ENCODE measurements at places on chromosomes 4 and X.

DNA sequence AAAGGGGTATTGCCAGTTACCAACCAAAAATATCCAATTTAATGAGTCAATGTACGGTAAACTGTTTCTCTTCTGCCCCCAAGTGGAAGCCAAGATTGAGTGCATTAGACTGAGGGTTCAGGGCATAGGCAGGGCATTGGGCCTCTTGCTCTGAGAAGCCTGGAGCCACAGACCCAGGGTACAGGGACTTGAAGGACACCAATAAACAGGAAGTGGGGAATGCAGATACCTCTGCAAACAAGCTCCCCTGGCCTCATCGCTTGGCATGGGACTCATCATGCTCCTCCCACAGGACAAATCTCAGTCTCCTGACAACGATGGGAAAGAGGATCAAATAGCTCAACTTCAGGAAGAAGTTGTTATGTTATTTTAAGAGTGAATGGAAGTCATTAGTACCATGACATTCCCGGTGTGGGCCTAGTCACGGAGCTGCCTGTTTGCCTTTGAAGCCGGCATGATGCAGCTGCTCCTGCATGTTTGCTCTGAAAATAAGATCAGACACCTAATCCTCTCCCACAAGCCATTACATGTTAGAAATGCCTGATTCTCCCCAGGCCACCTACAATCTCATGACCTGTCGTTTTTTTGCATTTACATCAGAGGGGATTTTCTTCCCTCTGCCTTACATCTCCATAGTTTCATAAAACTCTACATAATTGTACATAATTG is 224.2 kb downstream of the RCHY1 start:
- DNase-seq = no peak

- no peak for DNase-seq
Observed at GRCh38 chr4:180189666-180190065, 2053.5 kb upstream of the TENM3 start.

GRCh38 chr4:55444827-55445226 is 49.1 kb downstream of the TMEM165 start:
- no peak for DNase-seq

GRCh38 chr4:10192331-10192730 is 75.7 kb upstream of the WDR1 start:
- DNase-seq = no peak

- no peak for DNase-seq
Observed at GRCh38 chr4:155288999-155289398, 80.6 kb downstream of the NPY2R start.

GRCh38 chr4:159015841-159016240 is 87.0 kb upstream of the RAPGEF2 start:
- DNase-seq = no peak

DNA sequence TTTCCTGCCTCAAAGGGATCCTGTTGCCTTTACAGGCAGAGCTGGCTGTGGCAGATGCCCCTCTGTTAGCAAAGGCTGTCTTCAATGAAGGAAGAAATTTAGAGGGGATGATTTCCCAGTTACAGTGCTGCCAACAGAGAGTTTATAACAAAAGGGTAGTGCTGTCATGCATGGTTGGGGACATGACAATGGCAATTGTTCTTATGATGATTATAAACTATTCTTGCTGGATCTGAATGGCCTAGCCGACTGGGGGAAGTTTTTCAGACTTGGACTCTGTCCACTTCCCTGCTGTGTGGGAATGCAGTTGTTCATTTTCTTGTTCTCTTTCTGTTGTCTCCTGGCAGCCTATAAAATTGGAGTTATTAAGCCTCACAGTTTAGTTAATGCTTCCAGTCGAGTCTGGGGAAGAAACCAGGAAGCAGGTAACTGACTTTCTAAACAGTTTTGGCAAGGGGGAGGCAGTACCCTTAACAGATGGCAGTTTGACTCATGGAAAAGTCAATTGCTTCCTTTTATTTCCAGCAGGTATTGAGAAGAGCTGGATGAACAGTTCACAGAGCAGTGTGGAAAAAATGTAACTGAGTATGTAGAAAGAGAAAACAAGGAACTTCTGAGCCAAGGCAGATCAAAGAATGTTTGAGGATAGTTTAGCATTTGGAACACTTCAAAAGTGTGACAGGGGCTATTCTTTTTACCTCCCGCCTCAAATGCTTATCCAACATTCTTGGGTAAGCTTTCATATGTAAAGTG is 582.6 kb downstream of the RAPGEF2 start:
- DNase-seq = no peak

DNA sequence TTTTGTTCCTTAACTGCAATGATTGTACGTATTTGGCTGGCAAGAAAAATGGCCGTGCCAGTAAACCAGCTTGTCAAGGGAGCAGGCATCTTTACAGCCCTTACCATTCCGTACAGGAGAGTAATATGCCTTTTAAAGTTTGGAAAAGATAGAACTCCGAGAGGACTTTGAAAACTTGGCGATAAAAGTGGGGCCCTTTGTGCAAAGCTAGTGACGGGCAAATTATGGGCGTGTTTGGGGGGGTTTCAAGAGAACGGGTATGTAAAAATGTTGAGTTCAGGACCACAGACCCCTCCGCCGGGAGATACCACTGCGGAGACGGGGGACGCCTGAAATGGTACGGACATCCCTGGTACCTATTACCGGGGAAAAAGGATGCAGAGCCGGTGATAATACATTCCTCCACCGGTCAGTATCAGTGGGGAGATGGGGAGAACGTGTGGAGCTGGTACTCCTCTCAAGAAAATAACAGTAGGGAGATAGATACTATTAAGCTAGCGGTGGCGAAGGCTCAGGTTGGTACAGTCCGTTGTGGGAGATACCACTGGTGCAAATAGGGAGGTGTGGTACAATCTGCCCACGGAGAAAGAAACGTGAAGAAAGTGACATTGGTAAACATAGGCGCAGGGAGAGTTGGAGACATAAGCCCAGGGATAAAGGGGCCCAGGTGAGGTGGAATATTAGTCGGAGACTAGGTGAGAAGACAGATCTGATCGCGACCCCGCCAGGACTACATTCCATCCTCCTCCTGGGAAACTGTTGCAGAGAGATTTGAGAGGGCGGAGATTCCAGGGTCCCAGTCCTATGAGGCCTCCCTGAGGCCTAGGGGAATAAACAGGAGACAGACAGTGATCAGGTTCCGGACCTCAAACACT is 14.5 kb downstream of the SPACA5 start:
- DNase-seq = peak; percentile 61

DNA sequence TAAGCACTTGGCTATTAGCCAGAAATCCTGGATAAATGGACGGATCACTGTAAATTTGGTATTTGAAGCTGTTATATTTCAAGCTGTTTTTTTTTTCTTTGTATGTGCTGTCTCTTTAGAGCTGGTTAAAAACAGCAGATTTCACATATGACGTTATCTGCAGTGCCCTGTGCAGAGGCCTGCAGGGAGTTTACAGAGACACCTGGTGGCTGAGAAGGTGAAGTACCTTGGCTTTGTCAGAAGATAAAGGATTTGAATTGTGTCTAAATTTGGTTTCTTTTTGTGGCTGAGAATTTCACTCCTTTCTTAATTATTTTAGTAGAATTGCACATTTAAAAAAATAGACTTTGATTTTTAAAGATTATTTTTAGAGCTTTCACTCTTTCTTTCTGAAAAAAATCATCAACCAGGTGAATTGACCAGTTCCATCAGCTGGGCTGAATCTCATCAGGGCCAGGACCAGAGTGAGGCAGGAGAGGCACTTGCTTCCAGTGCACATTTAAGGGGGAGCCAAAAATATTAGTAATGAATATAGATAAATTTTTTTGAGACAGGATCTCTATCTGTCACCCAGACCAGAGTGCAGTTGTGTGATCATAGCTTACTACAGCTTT is 9.6 kb upstream of the CHRNA9 start:
- no peak for DNase-seq

- no peak for DNase-seq
Observed at GRCh38 chr4:150038335-150039076, 39.7 kb upstream of the DCLK2 start.

DNA sequence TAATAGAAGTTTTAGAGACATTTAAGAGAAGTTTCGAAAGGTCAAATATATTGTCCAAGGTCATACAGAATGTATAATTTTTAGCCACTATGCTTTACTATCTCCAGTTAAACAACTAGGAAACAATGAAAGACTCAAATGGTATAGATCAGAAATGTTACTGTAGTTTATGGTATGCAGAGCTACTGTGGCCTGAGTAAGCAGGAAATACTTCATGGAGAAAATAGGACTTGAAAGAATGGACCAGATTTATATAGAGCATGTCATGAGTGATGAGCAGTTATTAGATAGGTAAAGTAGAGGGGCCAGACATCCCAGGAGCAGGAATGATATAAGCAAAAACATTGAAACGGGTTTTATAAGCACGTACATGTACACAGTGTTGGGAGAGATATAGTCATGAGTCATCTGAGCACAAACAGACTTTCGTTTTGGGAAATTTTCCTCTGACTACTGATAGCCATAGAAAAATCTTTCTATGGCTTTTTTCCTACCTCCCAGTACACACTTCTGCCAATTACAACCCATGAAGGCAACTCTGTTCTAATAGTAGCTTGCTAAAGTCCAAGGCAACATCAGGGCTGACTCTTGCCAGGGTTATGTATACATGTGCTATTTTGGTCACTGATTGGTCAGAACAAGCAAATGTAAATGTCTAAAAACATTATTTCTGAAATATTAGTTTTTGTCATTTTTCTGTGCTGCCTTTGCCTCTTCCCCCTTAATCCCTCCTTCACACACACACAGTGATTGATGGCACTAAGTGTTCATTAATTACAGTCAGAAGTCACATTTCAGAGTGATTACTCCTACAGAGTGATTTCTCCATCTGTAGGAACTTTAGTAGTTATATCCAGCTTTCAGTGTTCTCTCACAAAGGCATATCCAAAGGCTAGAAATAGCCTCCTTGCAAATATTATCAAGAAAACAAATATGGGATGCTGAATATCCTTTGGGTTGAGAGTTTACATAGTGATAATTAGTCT is 198.7 kb downstream of the ENOX2 start:
- no peak for DNase-seq

DNA sequence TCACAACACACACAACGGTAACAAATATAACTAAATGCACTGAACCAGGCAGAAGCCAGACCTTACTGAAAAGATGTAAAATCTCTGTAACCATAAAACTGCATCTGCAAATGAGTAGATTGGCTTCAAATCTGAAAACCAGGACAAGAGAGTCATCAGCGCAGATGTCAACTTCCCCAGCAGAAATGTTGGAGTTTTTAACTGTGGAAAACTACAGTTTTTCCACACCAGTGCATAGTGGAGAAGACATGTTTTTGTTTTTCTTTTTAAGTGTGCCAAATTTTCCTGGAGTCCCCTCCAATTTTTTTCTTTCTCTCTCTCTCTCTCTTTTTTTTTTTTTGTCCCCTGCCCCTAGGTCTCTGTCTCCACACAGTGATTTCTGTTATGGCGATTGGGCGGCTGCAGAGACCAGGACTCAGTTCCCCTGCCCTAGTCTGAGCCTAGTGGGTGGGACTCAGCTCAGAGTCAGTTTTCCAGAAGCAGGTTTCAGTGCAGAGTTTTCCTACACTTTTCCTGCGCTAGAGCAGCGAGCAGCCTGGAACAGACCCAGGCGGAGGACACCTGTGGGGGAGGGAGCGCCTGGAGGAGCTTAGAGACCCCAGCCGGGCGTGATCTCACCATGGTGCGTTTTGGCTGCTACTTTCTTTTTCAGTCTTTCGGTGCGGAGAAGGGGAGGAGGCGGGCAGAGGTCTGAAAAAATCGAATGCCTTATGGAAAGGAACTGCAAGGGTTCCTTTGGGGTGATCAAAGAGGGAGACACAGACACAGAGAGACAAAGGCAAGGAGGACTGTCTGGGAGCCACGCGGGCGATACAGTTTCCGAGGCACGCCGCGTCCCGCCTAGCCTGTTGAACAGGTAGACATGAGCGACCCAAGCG is at the start of gene GUCY1A1:
Gene GUCY1A1 (plus strand): TSS at position 505 of the 878 bp plus-strand sequence. CDS start 30,020 bp downstream, outside the sequence.
- no peak for DNase-seq

DNA sequence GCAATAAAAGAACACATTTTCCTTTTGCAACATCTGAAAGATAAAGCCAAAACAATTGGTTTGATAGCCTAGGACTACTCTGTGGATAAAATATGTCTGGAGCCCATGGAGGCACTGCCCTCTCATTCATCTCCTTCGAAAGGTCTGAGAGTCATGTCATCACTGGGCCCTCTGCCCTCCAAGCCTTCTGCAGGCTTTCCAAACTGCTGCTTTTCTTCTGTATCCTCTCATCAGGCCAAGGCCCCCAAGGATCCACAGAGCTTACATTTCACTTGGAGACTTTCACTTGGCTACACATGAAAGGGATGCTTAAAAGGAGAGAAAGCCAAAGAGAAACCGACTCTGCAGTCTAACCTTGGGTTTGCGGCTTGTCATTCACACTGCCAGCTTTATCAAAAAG is 109.9 kb downstream of the SH3RF1 start:
- DNase-seq = no peak

GRCh38 chrX:32397562-32398216 is 813.7 kb downstream of the DMD start:
- DNase-seq = no peak

DNA sequence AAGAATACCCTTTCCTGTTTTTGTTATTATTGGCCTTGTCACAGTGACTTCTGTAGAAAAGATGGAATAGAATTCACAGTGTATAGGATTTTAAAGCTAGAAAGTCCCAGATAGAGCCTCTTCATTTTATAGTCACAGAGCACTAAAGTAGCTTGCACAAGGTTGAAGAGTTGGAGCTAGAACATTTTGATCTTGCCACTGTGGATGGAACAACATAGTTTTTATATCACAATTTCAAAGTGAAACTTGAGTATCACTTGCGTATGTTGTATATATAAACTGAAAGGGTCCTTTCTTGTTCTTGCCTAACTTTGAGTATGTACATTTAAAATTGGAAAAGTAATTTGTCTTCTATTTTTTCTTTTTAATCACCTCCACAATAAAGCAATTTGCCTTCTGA is 2.7 kb downstream of the USO1 start:
- DNase-seq = no peak

- no peak for DNase-seq
Observed at GRCh38 chr4:712916-713632, 7.4 kb downstream of the PCGF3 start.

DNA sequence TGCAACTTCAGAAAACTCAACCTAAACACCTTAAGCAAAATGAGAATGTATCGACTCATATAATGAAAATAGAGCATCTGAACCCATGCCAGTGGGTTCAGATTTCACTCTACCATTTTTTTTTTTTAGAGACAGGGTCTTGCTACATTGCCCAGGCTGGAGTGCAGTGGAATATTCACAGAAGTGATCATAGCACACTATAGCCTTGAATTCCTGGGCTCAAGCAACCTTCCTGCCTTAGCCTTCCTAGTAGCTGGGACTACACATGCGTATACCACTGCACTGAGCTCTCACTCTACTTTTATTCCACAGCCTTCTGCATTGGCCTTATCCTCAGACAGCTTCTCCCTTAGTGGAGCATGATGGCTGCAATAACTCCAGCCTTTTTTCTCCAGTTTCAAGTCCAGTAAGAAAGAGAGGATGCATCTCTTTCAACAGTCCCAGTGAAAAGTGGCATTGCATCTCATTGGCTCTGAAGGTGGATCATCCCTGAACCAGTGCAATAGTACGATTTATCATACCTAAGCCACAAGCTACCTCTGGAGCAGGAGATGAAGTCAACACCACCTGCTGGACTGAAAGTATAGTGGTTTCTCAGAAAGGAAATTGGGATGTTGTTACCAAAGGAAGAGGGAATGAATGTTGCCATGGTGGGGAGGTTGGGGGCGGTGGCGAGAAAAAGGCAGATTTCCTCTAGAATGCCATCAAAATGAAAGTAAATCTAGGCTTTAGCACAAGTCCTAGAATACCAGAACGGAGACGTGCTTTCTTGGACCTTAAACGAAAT is 2.0 kb upstream of the SOD3 start:
- DNase-seq = no peak
